ENCODE measurements at places on chromosomes 4 and X.

DNA sequence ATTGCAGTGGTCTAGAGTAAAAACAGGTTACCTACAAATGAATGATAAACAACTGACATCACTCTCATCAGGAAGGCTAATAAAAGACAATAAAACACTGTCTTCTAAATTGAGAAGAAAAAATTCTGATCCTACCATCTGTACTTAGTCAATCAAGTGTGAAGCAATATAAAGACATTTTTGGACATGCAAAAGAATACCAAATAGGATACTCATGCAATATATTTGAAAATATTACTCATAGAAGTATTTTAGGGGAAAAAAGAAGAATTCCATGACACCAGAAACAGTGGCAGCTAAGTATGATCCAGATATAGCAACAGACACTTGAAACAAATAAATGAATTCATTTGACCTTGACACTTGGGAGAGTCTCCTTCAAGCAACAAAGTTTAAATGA lies 63.8 kb upstream of the FAM120C start:
- DNase-seq = no peak

DNA sequence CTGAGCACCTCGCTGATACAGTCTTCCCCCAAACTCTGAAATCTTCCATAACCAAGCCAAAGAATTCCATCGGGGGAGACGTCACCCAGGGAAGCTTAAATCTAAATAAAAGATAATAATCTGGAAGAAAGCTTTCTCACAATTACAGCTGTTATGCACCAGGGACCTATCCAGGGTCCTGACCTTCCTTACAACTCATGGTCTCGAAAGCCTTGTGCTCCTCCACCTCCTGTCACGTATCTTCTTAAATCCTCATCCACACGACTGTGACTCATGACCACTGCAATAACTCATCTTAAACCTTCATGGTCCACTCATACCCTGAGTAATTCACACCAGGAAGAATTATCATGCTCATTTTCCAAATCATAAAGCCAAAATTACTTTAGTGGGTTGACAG lies 166.8 kb upstream of the FRG1 start:
- DNase-seq = no peak

GRCh38 chrX:10198254-10198653 lies 41.5 kb downstream of the CLCN4 start:
- no peak for DNase-seq

GRCh38 chr4:6991771-6992557 lies 51.2 kb upstream of the TADA2B start:
- no peak for DNase-seq

DNA sequence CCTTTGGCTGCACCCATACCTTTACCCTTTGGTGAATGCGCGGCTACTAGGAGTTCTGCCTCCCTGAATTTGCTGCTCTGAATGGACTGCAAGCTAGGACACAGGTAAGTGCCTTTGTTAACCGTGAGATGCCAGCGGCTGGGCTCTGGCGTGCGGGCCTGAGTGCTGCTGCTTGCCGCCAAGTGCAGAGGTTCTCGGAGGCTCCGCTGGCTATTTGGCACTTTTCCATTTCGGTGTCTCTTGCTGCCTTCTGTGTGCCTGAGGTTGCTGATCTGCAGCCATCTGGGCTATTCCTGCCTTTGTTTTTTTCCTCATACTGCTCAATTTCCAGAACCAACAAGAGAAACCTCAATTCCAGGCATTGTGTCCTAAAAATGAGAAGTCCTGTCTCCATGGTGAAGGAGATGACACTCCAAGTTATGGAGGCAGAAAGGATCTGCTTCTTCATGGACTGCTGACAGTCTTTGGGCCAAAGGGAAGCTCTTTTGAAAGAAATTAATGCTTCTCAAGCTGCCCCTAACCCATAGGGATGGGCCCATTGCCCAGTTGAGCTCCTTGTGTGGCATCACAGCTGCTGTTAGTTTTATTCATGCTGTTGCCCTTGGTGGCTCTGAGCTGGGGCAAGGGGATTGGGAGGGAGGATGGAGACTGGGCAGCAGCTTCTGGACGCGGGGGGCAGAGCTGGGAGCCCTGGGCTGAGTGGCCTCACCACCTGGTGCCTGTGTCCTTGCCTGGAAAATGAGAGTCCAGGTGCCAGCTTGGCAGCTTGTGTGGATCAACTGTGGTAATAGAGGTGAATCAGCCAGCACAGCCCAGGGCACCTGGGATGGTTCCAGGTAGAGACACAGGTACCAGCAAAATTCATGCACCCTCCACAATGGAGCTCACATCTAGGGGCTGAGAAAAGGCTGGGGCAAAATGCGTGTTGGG lies 3.8 kb upstream of the TBC1D14 start:
- no peak for DNase-seq

GRCh38 chr4:172631832-172632231 lies 536.8 kb upstream of the GALNT7 start:
- no peak for DNase-seq

DNA sequence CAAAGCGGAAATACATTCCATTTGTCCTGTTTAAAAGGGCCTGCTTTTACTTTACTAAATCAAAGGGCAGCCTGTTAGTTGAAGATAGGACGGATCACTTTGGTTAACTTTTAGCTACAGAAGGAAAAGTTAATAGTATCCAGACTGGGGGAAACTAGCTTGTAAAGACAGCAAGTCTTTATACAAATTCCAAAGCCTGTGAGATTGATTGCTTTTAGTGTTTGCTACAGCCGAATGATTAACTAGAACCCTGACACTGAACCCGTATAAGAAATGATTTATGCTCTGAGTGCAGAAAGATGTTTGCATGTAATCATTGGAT lies 93.4 kb downstream of the FRAS1 start:
- DNase-seq = no peak

DNA sequence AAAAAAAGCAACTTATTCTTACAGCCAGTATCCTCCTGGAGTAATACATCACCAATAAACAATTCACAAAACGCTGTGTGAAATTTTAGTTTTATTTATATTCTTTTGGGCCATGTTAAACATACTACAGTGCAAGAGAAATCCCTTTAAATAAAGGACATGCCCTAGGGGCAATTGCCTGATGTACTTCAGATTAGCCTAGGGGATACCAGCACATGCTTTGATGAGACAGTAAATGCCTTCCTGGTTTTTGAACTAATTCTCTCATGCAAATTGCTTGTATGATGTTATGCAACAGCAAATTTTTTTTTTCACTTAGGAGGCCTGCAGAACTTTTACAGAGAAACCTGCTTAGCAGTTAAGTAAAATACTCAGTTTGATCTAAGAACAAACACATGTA lies 711.9 kb upstream of the FRG1 start:
- no peak for DNase-seq
